RPMI7951 (cell line): ENCODE measurements at places on chromosomes 4 and X. TPM values are rescaled to one million over a fixed set of nuclear protein-coding genes. Genes with fewer than 3 reads are reported as not detected.

GRCh38 chr4:42501624-42502401 is 104.5 kb downstream of the SHISA3 start:
- no peak for DNase-seq

- peak; percentile 11 for DNase-seq
These were observed at the start of gene TMEM150C for GRCh38 chr4:82561786-82562563. Gene TMEM150C (minus strand): TSS chr4:82561988. CDS start chr4:82504657, 57,331 bp downstream.

DNA sequence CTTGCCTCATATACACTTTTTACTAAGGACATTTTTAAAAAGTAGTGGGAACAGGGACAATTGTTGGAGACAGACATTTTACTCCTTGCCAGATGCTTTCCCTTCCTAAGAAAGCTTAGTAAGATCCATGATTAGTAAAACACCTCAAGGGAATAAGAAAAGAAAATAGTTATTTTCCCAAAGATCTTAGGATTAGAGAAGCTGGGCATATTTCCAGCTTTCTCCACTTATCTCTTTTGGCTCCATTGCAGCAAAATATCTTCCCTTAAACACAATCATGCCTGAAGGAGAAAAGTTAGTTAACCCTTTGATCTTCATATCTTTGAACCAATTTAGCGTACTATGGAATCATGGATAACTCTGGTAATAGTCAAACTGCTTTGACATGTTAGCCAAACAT is 257.9 kb downstream of the PCDH18 start:
- peak; percentile 45 for DNase-seq

DNA sequence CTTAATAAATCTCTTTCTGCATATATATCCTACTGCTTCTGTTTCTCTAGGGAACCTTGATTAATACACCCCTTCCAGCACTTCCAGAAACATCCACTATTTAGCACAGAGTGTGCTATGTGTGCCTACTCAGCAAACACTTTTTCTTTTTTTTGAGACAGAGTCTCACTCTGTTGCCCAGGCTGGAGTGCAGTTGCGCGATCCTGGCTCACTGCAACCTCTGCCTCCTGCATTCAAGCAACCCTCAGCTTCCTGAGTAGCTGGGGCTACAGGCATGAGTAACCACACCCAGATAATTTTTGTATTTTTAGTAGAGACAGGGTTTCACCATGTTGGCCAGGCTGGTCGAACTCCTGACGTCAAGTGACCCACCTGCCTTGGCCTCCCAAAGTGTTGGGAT is 266.9 kb upstream of the DIAPH2 start:
- DNase-seq, result no peak

DNA sequence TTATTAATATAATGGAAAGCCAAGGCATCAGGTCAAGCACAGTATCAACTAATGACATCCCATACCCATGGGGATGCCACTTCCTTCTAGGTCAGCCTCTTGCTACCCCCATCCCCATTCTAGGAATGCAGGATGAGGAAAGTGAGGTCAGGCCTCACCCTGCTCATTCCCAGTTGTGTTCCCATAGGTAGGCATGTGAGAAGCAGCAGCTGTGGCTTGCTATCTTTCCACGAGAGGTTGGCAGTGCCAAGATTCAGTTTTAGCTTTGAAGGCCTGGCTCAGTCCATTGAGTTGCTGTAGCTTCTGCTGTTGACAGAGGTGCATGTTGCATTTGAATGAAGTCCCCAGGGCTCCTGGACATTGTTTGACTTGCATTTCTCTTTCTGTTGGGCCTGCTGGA is 15.5 kb downstream of the LONRF3 start:
- DNase-seq, result no peak

GRCh38 chr4:173248690-173249089 is 80.1 kb downstream of the GALNT7 start:
- DNase-seq, result no peak

- peak; percentile 60 for DNase-seq
These were observed 769 bp downstream of the TCEAL1 start for GRCh38 chrX:103629318-103630170.

DNA sequence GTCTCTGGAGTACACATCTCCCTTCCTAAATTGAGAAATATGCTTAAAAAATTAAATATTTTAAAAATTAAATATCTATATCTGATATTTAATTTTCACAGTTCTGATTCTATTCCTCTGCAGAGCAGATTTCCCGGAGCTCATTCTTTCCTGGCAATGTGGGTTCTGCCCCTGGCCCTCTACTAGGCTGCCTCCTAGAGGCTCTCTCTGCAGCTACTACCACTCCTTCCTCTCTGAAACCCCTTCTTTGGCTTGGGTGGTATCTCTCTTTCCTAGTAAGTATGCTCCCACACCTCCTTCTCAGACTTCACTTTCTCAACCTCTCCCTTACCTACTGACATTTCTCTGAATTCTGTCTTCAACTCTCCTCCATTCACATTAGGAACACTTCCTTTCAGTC is 45.3 kb downstream of the RPGR start:
- no peak for DNase-seq

DNA sequence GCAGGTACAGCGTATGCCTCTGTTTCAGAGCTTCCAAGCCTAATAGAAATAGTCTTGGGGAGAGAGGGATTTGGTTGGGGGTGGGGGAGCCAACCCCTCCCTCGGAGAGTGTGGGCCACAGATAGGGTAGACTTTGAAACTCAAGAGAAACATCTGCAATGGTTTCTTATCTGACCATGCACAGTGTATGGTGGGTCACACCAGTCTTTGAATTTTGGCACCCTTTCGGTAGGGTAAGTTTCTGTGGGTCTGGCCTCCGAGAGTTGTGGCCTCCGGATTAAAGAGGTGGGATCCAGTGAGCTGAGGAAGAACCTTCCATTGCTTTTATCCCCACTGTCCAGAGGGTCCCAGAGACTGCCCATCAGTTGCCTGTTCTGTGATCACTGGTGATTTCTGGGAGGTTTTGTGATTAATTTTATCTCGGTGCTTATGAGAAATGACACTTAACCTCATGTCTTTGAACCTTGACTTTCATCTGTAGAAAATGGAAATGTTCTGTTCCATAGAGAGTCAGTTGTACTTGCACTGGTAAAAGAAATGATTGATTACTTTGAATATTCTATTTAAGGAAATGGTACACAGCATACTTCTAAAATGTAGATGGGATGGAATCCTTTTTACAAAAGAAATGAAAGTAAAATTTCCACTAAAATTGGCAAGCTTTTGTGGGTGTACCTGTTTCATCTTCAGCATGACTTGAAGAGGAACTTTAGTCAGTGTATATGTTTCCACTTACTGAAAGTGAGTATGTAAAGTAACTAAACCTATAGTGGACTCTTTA is 62.7 kb downstream of the TMEM131L start:
- no peak for DNase-seq

DNA sequence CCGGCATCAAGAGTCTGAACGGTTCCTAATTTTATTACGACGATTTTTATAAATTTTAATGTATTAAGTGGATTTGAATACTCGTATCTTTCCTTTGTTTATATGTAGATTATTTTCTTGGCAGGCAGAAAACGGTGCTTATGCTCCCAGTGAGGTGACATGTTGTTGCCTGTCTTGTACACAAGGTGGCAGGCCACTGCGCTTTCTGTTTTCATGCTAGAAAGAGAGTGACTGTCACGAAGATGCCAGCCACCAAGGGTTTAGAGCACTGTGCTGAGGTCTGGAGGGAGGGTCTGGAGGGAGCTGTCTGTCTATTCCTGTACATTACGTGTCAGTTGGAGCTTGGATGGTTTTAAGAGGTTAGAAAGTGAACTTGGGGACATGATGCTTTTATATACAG is 87.7 kb downstream of the SHROOM2 start:
- DNase-seq, result peak; percentile 56

DNA sequence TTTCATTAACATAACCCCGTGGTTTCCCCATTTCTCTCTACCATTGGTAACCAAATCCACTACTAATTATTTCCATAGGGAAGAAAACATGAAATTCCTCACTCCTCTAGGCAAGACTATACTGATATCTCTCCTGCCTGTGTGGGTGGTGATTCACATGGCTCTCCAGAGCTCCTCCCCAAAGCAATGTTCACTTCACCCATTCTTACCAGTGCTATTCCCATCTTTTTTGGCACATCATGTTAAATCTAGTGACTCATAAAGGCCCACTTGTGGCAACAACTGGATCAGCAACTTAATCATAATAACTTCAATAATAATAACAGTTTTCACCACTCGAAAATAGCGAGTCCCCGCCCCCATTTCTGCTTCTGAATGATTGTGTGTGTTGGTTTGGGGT is 6.1 kb upstream of the HCCS start:
- DNase-seq, result peak; percentile 53

DNA sequence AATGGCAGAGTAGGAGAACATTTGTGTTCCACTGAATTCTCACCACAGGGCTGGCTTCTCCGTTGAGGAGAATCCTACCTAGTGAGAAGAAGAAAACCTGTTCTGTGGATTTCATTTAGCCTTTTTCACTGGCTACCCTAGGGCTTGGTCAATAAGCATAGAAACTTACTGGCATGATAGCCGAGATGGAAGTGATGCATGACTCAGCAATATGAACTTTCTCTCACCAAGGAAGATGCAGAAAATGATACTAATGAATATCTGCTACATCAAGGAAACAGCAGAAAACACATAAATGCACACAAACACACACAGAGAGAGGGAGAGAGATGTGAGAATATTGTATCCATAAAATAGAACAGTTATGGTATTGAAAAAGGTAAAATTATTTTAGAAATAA is 216.3 kb downstream of the HHIP start:
- no peak for DNase-seq

- no peak for DNase-seq
These were observed 73.3 kb downstream of the CYLC1 start for GRCh38 chrX:83934220-83934619.

GRCh38 chrX:138669693-138670092 is 41.8 kb downstream of the FGF13 start:
- no peak for DNase-seq

GRCh38 chr4:180422989-180423711 is 1820.1 kb upstream of the TENM3 start:
- no peak for DNase-seq

DNA sequence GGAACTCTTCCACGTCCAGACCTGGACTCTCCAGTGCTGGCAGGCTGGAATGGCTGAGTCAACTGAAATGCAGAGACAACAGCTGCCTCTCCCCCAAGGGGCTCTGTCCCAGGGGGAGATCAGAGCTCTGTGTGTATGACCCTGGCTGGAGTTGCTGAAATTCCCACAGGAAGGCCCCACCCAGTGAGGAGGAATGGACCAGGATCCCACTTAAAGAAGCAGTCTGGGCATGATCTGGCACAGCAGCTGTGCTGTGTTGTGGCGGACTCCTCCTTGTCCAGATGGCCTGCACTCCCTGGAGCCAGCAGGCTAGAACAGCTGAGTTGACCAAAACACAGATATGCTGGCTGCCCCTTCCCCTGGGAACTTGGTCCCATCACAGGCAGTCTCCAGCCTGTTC is 25.4 kb downstream of the C4orf17 start:
- DNase-seq, result no peak

- DNase-seq, result peak; percentile 20
These were observed 961.8 kb upstream of the TENM3 start for GRCh38 chr4:181281451-181281850.

DNA sequence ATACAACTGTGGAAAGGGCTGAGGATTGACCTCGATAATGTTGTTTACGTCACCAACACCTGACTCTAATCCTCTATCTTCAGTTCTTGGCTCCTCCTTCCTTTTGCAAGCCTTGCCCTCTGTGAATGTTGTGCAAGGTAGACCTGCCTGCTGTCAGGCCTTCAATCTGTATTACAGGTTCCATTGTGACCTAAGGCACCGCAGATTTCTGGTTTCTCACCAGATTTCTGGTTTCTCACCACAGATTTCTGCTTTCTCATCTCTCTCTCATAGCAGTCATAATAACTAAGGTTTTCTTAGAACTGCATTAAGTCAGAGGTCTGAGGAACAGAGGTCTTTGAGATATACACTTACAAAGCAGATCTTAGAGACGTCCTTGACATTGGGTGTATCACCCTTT is 51.5 kb upstream of the ETNPPL start:
- DNase-seq, result no peak

DNA sequence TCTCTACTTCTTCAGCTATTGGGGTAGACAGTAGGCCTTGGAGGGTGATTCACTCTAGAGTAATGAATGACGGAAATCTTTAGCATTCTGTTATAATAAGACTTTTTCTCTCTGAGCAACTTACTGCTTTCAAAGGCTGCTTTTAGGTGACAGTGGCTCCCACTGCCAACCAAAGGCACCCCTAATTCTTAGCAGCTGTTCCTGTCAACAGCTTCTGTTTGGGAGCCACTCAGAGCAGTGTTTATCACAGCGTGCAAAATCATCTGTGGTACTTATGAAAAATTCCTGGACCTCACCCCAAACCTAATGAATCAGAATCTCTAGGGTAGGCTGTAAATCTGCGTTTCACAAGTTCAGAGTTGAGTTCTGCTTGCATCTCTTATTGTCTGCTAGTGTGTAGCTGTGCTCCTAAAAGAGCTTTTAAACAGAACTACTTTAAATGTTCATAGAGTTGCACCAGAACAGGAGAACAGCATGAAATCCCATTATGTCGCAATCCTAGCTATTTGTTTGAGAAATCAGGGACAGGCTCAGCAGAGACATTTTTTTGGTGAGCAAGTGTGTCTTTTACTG is 52.8 kb upstream of the POU4F2 start:
- DNase-seq, result peak; percentile 54

GRCh38 chrX:153925387-153925738 is 701 bp downstream of the ARHGAP4 start:
- no peak for DNase-seq

DNA sequence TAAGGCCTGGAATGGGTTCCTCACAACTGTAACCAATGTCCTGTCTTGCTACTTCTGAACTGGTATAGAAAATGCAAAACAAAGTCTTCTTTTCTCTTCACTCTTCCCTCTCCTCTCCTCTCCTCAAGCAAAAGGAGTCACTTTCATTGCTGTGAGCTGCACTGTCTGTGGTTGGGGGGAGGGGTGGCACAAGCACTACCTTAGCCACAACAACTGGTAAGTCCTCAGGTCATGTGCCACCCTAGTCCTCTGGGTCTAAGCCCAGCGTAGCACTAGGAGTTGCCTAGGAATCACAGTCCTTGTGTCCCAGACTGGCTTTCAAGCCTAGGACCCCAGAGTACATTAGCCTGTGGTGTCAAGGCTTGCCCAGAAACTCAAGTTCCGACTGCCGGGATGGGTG is 859.3 kb upstream of the AMOT start:
- DNase-seq, result no peak

DNA sequence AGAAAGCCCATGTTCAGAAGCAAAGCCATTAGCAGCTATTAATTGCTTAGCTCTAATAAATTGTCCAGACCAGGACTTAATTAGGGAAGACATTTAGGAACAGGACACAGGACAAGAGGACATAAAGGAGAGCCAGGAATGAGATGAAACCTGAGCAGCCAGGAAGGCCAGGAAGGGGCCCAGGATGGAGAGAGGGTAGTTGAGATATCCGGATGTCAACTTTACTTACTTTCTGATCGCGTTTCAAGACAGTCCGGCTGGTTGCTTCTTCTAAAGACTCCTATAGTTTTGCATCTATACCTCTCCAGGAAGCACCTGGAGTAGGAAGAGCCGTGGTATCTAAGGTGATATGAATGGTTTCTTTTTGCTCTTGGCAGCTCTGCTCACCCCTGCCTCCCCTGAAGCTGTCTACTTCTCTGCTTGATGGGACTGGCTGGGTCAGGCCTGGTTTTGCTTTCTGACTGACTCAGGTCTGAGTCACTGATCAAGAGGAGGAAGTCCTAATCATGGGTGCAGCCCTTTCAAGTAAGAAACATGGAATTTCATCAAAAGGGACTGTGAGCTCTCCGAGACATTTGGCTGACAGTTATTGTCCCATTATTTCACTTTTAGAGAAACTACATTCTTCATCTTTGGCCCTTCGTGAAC is 733.3 kb downstream of the RPA4 start:
- DNase-seq, result peak; percentile 67

KLHL13 gene
- 0.10 and 0.12 TPM in 2 replicates for total RNA-seq

NHSL2 gene
- total RNA-seq, result 0.36 and 0.59 TPM in 2 replicates

C4orf54 gene
- 1.4 TPM in 2 replicates for total RNA-seq

AKAP14 gene
- total RNA-seq, result not detected in 2 replicates

FAM184B gene
- total RNA-seq, result under 0.01 TPM in 2 replicates

NFKB1 gene
- 16.6 and 19.1 TPM in 2 replicates for total RNA-seq
